ENCODE measurements at places on chromosomes 13 and 19.

DNA sequence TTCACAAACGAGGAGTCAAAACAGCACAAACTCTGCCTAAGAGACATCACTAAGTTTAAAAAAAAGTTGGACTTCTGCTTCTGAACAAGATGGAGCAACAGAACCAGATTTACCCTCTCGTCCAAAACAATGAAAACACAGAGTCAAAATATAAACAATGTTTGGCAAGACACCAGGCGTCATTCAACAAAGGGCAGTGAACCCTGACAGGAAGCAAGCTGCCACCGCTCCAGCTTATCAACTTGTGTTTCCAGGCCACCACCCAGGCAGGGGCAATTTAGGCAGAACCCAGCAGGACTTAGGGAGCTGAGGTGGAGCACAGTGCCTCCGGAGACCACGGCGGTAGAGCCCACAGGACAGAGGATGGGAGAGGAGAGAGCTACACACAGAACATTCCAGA lies 8.6 kb upstream of the NAPA start:
- DNase-seq, result no peak

DNA sequence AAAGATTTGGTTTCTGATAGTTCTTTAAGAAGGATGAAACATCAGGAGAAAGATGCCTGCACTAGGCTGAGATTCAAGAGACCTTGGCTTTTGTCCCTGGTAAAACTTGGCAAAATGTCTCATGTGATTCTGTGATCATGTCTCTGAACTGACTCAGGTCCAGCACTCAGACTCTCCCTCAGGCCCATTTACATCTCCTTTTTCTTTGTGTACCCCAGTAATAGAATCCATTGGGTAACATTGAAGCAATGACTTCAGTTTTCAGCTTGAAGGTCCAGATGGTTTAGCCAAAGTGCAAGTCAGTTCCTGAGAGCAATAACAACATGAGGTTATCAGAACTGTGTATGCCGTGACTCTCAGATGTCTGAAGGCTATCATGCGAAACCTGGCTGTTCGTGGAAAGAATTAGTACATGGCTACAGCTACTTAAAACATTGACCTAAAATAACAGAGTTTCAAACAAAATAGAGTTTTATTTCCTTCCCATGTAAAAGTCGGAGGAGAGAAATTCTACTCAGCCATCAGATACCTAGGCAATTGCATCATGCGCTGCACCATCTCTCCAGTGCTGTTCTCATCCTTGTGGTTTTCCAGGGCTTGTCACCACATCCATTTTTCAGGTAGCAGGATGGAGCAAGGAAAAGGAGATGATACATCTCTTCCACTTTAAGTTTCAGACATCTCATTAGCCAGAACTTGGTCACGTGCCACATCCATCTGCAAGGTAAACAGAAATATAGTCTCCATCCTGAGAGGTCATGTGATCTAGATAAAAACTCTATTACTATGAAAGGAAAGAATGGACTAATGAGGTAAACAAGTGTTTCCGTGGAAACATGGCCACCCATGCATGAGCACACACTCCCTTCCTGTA lies 117.3 kb downstream of the POSTN start:
- no peak for DNase-seq

GRCh38 chr19:51014242-51014641 lies 5.3 kb downstream of the KLK10 start:
- no peak for DNase-seq

DNA sequence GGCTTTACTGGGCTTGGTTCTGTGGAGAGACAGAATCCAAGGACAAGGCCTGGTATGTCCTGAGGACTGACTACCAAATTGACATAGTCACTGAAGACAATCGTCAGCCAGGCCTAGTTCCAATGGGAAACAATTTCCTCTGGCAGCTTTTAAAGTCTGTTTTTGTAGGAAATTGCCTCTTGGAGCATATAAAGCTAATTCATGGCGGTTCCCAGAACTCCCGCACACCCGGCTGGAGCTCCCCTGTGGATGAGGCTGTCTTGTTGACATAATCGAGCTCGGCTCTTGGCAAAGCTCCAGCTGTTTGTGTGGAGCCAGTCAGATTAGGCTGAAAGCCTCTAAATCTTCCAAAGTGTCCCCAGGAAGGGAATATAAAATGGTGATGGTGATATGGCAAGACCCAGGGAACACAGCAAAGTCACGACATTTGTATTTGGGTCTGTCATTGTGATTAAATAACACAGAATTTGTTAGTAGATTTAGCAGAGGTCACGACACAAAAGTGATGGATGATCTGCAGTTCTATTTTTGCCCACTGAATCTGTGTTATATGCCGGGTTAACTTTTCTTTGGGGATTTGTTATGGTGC lies 395.0 kb downstream of the PCDH9 start:
- peak; percentile 72 for DNase-seq

DNA sequence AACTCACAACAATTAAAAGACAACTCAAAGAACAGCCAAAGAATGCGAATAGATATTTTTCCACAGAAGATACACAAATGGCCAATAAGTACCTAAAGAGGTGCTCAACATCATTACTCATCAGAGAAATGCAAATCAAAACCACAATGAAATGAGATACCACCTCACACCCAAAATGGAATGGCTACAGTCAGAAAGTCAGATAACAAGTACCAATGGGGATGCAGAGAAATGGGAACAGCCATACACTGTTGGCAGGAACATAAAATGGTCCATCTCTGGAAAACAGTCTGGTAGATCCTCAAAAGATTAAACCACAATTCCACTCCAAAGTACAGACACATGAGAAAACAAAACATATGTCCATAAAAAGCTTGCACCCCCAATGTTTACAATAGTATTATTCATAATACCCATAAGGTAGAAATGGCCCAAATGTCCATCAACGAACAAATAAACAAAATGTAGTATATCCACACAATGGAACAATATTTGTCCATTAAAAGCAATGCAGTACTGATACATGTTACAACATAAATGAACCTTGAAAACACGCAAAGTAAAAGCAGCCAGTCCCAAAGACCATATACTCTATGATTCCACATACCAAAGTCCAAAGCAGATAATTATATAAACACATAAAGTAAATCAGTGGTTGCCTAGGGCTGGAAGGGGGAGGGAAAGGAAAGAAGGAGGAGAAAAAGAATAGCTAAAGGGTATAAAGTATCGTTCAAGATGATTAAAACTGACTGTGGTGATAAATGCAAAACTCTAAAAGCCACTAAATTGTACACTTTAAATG lies 19.6 kb downstream of the USP12 start:
- DNase-seq, result no peak

DNA sequence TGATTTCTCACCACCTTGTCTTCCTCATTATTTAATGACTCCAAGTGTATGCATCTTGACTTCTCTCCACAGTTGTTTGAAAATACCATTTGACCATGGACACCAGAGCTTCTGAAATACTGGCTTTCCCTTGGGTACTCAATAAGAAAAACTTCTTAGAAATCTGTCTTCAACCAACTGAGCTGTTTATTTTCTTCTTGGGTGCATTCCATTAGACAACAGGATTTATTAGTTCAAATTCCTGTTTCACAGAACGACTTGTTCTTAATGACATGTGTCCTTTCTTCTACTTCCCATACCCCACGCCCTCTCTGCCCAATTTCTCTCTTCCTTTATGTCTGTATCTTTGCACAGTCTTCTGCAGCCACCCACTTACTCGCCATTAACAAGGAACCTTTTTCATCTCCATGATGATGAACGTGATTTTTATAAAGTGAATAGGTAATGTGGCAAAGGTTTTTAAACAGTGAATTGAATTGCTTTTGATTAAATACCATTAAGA lies 11.3 kb upstream of the ITM2B start:
- no peak for DNase-seq

GRCh38 chr13:50016444-50016843 lies 1.2 kb downstream of the KCNRG start:
- DNase-seq, result no peak

- DNase-seq, result no peak
Measured at GRCh38 chr13:24605923-24606372, 74.3 kb upstream of the ATP12A start.

GRCh38 chr13:114025714-114026431 lies 52.0 kb upstream of the C13orf46 start:
- no peak for DNase-seq

GRCh38 chr19:46408664-46409039 lies 4.7 kb downstream of the CCDC8 start:
- peak; percentile 45 for DNase-seq

- DNase-seq, result no peak
Measured at GRCh38 chr19:10520652-10521318, 3.5 kb upstream of the S1PR5 start.

- no peak for DNase-seq
Measured at GRCh38 chr13:111119966-111120365, 4.9 kb downstream of the ARHGEF7 start.

DNA sequence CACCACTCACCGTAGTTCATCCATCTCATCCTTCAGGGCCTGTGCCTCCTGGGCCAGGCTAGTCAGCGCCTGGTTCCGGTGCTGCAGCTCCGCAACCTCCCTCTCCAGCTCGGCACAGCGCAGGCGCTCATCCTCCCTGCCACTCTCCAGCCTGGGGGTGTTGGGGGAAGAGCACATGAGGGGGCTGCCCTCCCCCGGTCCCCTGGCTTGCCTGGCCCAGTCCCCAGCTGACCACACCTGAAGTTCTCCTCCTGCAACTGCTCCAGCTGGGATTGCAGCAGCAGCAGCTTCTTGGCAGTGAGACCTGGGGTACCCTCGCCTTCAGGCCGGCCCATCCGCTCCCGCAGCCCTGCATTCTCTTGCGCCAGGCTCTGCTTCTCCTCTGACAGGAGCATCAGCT lies 4.4 kb downstream of the HOOK2 start:
- DNase-seq, result no peak

DNA sequence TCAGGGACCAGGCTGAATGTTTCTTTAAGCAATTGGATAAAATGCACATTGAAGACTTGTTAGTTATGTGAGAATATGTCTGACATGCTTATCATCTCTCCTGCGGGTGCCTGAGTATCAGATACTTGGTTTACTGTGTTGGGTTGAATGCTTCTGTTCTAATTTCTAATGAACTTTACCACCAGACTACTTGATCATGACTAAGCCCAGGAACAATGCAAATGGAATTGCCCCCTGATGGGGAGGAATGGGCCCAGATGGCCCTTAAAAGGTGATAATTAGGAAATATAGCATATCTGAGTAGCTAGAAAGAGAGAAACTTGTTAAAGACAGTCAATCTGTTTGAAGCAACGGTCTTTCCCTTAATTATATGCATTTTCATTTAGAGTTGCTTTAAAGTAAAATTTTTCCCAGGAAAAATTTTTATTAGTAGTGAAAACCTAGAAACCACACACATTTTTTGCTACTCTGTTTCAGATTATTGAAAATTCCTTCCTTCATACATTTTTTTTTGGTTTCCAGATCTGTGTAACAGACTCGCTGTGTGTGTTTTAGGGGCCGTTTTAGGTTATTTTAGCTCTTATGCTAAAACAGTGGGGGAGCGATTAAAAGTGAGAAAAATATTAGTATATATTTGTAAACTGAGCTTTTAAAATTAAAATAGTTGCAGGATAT lies 186.6 kb downstream of the TM9SF2 start:
- DNase-seq, result no peak

Measured in amygdala (tissue), 56 donors.